D341Med (cell line): ENCODE measurements at places on chromosomes 2 and 18.

DNA sequence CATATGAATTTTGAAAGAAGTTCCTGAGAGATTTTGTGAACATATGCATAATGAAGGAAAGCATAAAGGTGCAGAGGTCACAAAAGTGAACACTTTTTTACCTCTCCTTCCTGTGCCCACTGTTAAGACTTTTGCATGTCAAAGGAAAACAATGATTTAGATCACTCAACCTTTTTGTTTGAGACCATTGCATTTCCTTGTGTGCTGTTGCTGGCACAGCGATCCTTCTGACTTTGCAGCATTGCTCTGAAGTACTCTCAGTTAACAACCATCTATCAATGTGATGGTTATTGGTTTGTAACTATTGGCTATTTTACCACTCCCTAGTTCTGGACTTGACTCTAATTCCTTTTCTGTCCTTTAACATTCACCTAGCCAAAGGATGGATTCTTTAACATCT, 61.7 kb upstream of the TFPI start:
- no peak for DNase-seq

DNA sequence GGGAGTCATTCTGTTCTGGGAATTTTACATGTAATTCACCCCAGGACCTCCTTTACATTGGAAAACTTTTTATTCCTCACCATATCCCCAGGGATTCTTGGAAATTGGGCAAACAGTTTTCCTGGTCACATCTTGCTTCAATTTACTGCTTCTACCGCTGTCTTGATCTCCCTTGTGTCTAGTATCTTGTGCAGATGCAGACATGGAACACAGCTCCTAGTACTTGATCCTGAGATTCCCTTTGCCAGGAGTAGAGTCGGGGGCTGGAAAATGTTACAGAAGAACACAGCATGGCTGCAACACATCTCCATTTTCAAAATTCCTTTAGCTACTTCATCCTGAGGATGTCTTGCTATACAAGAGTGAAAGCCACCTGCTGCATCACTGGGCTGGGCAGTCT, 472.8 kb downstream of the PLCL1 start:
- no peak for DNase-seq

DNA sequence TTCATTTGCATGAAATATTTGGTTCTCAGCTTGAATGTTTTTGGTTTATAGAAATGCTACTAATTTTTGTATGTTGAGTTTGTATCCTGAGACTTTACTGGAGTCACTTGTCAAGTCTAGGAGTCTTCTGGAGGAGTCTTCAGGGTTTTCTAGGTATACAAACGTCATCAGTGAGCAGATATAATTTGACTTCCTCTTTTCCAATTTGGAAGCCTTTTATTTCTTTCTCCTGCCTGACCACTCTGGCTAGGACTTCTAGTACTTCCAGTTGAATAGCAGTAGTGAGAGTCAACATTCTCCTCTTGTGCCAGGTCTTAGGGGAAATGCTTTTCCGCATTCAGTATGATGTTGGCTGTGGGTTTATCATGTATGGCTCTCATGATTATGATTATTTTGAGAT, 55.4 kb upstream of the THUMPD2 start:
- DNase-seq = no peak

- no peak for DNase-seq
These were observed 81.1 kb downstream of the SETBP1 start for GRCh38 chr18:44761812-44762211.

DNA sequence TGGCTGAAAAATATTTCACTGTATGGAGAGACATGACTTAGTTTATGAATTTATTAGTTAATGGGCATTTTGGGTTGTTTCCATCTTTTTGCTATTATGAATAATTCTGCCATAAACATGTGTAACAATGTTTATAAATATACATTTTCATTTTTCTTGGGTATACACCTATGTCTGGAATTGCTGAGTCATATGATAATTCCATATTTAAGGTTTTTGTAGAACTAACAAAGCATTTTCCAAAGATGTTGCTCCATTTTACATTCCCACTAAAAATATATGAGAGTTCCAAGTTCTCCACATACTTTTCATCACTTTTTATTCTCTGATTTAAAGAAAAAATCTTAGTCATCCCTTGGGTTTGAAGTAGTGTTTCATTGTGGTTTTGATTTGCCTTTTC, 108.8 kb upstream of the LRRTM4 start:
- no peak for DNase-seq
